ENCODE measurements at places on chromosomes 12 and 14.

DNA sequence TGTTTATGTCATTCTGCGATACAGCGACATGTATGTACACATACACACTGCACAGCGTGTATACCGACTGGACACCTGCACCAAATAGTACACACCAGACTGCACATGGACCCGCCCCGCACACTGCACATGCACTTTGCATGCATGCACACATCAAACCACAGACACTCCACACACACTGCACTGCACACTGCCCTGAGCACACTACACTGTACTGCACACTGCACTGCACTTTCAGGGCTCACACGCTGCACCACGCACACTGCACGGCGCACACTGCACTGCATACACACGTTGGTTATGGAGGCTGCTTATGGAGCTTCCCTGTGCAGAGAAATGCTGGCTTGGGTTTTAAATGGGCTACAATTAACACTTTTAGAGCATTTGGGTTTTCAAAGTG, 1.6 kb downstream of the PAPLN start:
- no peak for DNase-seq

DNA sequence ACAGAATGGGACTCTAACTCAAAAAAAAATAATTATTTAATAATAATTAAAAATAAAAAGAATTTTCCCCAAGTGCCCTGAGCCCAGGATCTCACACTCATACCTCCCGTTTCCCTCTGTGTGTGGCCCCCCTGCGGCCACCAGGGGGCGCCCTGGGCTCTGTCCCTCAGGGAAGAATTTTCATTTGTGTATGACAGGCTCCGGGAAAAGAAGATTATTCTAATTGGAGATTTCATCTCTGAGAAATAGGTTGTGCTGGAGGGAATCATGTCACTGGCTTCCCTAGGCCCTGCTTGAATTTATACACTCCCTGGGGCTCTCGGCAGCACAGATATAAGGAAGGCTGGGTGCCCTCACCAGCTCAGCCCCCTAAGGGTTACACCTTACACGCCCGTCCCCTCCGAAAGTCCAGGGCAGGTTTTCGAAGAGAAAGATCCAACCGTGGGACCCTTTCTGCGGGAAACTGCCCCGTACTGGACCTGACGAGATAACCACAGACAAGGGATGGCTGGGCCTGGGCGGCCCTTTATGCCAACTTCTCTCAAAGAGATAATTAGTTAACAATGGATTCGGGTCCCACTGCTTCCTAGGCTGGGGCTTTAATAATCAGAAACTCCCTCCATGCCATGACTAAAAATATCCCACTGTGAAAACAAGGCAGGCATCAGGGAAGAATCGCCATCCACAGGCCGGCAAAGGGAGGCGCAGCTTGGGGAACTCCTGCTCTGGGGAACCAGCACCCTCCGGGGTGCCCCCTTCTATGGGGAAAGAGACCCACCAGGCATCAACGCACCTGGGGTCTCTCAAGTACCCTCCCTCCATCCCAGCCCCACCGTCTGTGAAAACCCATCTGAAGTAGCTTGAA, 80.7 kb downstream of the KDM2B start:
- peak; percentile 74 for DNase-seq

DNA sequence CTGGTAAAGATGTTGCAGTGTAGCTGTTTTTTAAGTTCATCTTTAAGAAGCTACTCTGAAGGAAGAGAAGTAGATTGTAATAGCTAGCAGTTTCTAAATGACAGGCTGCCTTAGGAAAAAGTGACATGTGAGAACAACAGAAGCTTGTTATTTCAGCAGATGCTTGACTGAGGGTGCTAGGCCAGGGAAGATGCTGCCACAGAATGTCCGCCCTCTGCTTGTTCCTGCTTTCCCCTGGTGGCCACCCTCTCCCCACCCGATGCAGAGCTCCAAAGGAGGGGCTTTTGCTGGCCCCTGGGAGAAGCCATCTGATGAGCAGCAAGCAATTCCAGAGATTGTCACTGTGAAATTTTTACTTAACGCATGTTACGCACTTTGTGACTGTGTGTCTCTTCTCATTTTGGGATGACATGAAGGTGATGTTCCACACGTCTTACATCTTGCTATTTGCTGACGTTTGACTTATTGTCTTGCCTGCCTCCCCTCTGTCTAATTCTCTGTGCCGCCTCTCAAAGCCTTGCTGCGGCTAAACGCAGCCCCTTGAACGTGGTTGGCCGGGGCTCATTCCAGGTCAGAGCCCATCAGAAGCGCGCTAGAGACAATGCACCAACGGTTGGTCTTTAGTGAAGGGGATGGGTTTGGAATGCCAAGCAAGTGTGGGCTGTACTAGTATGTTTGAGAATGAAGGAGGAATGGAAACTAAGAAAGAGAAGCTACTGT, 44.8 kb downstream of the WDR20 start:
- no peak for DNase-seq

GRCh38 chr12:114752217-114752616, 68.2 kb upstream of the TBX3 start:
- no peak for DNase-seq

GRCh38 chr12:55728186-55728938, 447 bp downstream of the CD63 start:
- DNase-seq: peak; percentile 58

DNA sequence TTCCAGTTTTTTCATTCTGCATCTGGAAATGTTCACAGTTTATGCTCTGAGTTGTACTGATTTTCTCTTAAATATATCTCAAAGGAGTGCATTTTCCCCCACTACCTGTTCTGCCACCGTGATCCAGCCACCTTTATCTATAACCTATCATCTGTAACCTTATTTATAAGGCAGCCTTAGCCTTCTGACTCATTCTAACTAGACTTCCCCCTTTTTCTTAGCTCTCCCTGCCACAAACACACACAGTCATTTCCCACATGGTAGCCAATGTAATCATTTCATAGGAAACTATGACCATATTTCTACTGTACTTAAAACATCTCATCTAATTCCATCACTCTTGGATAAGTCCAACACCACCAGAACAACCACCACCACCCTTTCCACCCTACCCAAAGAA, 10.8 kb upstream of the GYS2 start:
- peak; percentile 47 for DNase-seq

DNA sequence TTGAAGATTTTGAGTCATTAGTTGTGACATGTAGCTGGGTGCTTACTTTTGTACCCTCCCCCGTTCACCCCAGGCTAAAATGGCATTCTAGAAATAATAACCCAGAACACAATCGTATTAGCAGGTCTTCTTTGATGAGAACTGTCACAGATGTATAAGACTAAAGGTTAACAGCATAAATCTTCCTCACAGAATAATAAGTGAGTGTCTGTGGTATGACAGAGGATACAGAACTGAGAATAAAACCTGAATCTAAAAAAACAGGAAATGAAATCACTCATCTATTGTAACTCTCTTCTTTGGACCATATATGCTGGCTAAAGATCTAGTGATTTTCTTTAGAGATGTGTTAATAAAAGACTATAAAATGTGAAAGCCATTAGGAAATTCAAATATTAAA, 746.6 kb downstream of the LRFN5 start:
- DNase-seq: no peak

DNA sequence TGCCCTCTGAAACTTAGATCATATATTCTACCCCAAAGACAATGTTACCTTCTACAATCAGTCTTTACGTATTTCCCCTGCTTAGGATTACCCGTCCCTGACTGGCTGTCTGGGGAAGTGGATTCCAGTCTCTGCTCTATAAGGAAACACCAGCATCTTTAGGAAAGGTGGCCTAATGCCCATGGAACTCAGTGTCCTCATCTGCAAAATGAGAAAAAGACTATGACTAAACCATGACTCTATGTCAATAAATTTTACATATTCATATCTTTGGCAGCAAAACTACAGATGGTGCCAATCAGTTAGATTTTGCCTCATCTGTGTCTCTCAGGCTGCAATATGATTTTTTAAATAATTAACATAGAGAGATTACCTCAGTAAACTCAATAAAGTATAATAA, 133.8 kb downstream of the ITPR2 start:
- DNase-seq: no peak
